Tongue (tissue), 3 donors: ENCODE measurements at places on chromosomes 5 and 9. TPM values are rescaled to one million over a fixed set of nuclear protein-coding genes. Genes with fewer than 3 reads are reported as not detected.

Gene MXD3
- total RNA-seq: 32.8 TPM

Gene FAM163B
- not detected for total RNA-seq

Gene RAI14
- total RNA-seq: 42.6 TPM

Gene PIK3R1
- 70.6 TPM for total RNA-seq

Gene CETN3
- 32.2 TPM for total RNA-seq

Gene TSSK1B
- not detected for total RNA-seq

Gene PCDHB15
- total RNA-seq: 9.9 TPM

Gene IGFBPL1
- total RNA-seq: 1.2 TPM

Gene FTMT
- not detected for total RNA-seq

Gene ADRA1B
- total RNA-seq: 0.51 TPM

Gene INSL4
- total RNA-seq: not detected

DNA sequence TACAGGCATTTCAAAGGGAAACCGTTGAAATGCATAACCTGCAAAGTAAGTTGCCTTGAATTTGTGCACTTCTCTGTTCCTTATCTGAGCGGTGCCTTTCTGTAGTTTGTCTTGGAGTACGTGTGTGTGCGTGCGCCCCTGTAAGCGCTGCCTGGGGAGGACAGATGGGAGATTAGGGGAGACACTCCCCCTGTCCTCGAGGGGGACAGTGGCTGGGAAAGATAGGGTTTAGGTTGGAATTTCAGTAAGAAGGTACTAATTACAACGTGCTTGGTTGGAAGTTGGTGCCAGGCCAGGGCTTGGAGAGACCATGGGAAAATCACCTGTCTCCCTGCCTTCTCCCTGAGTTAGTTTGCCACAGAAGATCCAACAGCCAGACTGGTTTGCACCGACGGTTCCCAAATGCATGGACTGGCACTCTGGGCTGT lies 73.2 kb downstream of the PIK3R1 start:
- no peak for DNase-seq

DNA sequence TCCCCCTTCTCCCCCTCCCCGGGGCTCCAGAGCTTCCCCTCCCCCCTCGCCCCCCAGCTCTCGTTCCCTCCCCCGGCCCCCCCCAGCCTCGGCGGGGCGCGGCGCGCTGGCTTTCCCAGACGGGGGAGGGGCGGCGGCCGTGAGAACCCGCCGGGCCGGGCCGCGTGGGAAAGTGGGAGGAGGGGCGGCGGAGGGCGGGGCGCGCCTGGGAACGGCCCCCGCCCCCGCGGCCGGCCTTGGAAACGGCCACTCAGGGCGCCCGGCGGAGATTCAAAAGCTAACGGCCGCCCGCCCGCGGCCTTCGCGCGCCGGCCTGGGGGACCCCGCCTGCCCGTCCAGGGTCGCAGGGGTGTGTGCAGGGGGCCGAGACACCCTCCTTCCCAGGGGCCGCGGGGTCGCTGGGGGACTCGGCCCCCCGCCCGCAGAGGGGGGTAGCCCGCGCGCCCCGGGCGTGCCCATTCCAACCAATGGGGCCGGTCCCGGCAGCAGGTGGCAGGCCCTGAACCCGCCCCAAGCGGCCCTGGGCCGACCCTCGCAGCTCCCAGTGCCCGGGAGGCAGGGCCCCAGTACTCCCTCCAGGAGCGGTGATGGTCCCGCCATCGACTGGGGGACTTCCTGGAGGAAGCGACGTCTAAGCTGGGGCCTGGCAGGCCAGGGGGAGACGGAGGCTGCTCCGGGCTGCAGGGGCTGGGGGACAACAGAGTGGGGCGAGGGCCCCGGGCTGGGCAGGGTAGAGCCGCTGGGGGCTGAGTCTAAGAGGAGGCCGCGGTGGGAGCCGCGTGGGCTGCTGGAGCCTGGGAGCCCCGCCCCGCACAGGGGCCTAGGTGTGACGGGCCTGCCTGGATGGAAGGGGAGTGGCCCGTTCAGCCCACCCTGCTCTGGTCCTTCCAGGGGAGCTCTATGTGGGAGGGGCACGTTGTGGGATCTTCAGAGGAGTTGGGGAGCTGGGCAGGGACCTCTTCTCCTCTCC lies 14.2 kb upstream of the NRARP start:
- peak; percentile 74 for DNase-seq

DNA sequence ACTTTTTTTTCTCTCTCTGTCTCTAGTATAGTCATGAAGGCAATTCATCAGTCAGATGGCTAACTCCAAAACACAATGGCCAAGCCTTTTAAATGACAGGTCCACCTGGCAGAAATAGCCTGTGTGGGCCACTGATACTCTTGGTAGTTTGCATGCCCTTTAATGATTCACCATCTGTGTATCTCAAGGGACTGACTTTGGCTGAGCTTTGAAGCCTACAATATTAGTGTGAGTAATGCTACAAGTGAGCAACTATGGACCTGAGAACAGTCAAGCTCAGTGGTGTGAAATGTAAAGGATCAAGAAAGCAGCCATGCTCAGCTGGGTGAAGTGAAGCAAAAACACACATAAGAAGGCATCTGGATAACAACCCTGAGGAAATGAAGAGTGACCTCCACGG lies 506.9 kb downstream of the TLE1 start:
- peak; percentile 37 for DNase-seq

- DNase-seq: no peak
Measured at GRCh38 chr9:19630760-19631159, 158.1 kb downstream of the SLC24A2 start.

GRCh38 chr9:95516734-95517558 lies at the start of gene PTCH1:
Gene PTCH1 (minus strand): TSS chr9:95516971.
- DNase-seq: peak; percentile 86

GRCh38 chr5:35185518-35185917 lies 44.8 kb downstream of the PRLR start:
- no peak for DNase-seq

DNA sequence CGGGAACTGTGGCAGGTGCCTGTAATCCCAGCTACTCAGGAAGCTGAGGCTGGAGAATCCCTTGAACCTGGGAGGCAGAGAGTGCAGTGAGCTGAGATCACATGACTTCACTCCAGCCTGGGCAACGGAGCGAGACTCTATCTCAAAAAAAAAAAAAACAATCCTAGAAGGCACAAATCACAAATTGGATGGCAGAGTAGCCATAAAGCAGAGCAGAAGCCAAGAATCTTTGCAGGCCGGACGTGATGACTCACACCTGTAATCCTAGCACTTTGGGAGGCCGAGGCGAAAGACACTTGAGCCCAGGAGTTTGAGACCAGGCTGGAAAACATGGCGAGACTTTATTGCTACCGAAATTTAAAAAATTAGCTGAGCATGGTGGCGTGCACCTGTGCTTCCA lies 9.2 kb upstream of the FUBP3 start:
- no peak for DNase-seq

GRCh38 chr9:125759764-125760129 lies 12.6 kb downstream of the PBX3 start:
- no peak for DNase-seq

DNA sequence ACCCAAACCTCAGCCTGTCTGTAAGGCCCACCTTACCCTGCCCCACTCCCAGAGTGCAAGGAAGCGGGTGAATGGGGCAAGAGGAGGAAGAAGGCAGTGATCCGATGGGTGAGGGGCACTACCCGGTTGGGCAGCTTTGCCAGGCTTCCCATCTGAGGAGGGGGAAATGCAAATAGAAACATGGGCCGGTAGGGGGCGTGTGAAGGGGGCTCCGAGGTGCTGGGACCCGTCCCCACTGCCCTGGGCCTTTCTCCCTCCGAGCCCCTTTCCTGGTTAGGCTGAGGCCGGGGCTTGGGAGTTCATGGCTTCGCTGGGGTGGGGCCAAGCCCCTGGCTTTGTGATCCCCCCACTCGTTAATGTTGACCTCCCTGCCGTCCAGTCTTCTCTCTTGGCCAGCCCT lies 23.6 kb upstream of the MYORG start:
- DNase-seq: no peak

GRCh38 chr9:93536874-93537273 lies 39.5 kb upstream of the PHF2 start:
- no peak for DNase-seq

GRCh38 chr9:33852216-33852826 lies 35.4 kb downstream of the UBE2R2 start:
- DNase-seq: peak; percentile 67

- DNase-seq: no peak
Measured at GRCh38 chr5:133613743-133614142, 1.4 kb upstream of the FSTL4 start.

DNA sequence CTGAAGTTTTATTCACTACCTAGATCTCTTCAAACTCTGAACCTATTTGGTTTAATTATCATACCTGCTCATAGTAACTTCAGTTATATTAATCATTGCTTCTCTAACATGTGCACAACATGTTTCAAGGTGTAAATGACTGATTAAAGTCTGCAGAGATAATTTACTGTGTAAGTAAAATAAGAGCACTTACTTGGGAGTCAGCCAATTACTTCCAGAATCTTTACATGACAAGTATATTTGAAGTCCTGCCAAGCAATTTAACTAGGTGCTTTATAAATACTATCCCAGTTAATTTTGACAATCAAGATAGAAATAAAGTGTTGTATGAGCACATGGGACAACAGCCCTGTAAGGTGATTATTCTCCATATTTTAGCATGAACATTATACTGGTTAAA lies 109.9 kb downstream of the RFX3 start:
- DNase-seq: no peak
